ENCODE measurements at places on chromosomes 5 and 9.

DNA sequence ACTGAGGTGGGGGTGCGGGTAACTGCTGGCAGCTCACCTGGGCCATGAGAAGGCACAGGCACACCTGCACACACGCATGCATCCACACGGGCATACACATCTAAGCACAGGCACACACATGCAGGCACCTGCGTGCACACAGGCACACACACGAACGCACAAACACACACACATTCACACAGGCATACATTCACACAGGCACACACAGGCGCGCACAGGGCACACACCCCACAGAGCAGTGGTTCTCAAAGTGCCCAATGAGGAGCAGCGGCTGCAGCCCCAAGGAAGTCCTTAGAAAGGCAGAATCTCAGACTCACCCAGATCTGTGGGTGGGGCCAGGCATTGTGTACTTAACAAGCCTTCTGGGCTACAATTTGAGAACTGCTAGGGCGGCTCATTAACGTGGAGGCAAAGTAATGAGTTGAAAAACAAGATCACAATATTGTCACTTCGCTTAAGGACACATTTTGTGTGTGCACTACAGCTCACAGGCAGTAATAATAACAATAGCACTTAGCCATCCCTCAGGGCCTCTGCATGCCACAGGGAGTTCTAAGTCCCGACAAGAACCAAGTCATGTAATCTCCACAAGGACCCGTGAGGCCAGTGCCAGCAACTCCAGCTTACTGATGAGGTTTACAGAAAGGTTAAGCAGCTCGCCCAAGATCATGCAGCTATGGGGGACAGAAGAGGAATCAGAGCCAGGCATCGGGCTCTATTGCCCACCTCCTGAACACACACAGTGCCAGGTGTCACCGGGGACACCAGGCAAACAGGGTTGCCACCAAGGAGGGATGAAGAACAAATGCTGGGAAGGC, 91.6 kb downstream of the ROR2 start:
- DNase-seq = no peak

GRCh38 chr5:170678811-170679210, 104.7 kb upstream of the GABRP start:
- no peak for DNase-seq

DNA sequence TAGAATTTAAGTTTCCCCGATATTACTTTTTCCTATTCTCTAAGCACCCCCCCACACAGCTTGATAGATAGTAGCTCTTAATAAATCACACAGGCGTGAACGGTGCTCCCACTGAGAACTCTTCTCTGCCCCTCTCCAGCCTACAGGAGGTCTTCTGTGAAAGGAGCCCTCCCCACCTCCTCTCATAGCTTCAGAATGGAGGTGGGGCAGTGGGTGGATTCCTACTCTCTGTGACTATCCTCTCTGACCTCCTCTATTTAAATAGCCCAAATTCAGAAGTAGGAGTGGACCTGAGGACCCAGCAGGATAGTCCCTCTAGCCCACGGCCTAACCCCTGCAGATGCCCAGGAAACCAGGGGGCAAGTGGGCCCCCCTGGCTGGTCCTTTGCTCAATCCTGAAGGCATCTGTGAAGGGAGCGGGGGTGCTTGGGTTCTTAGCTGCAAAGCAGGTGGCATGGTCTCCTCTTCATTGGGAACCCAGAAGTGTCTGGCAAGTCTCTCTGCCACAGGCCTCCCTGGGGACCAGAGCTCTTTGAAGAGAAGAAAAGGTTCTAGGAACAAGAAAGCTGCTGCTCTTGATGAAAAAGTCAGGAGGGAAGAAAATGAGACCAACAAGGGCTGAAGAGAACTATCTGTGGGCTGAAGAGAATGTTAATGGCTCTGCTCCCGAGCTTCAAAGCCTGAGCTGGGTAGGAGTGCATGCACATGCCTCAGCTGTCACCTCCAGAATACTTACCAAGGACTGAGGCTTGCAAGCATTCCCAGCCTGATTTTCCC, 21.1 kb upstream of the HSPA9 start:
- no peak for DNase-seq

- DNase-seq = no peak
These were observed 21.0 kb downstream of the RALGPS1 start for GRCh38 chr9:126935630-126936029.

GRCh38 chr9:34046784-34047379, 1.8 kb downstream of the UBAP2 start:
- peak; percentile 40 for DNase-seq

GRCh38 chr5:139925650-139926640, 117.2 kb downstream of the NRG2 start:
- DNase-seq = no peak

- DNase-seq = no peak
These were observed 121.4 kb downstream of the DPYSL3 start for GRCh38 chr5:147388184-147389108.

- DNase-seq = no peak
These were observed 4.1 kb upstream of the CAVIN4 start for GRCh38 chr9:100573655-100574260.

DNA sequence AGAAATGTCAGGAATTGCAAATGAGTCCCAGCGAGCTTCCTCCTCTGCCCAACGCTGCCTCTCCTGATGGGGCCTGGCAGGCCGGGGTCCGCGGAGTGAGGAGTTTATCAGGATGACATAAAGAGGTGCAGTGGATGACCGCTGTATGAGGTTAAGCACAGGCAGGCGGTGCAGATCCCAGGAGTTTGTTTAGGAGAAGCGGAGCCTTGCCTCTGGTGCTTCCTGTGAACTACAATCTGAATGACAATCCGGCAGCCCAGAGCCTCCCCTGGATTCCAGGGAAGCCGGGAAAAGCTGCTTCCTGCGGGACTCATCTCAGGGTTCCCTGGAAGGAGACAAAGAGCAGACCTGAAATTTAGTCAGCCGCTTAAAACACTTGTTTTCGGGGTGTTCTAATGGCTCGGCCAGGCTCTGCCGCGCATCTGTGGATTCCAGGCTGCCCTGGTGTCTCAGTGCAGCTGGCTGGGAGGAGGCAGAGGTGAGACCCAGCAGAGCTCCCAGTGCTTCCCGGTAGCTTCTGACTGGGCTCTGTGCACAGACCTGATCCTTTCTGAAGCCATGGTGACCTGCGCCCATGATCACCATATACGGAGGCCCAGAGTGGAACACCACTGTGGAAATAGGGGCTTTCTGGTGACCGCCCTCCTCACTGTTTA, 69.8 kb upstream of the IRX4 start:
- DNase-seq = no peak

GRCh38 chr9:14554886-14555285, 138.3 kb downstream of the ZDHHC21 start:
- peak; percentile 1 for DNase-seq

DNA sequence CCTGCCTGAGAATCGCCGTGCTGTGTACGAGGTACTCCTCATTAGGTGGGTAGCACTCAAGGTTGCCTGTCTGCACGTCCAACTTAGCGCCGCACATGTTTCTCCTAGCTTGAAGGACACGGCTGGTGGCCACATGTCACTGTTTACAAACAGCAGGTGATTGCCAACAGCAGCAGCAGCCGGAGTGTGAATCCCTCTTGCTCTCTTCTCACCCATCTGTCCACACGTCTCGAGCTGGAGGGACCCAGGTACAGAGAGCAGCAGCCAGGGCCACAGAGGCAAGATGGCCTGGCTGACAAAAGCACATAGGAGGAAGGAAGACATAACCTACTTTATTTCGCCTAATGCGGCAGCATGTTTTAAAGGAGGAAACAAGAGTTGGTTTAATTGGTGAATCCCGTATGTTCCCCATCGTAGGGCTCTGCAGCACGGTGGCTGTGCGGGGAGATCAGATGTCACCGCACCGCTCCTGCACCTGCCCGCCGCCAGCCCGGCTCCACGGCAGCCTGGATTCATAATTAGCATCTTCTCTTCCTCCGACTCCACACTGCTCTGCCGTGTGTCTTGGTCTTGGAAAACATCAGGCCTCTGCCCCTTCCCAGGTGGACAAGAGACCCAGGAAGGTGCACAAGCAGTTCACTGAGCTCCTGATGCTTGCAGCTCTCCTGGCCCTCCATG, 201.6 kb upstream of the IRX1 start:
- DNase-seq = no peak

DNA sequence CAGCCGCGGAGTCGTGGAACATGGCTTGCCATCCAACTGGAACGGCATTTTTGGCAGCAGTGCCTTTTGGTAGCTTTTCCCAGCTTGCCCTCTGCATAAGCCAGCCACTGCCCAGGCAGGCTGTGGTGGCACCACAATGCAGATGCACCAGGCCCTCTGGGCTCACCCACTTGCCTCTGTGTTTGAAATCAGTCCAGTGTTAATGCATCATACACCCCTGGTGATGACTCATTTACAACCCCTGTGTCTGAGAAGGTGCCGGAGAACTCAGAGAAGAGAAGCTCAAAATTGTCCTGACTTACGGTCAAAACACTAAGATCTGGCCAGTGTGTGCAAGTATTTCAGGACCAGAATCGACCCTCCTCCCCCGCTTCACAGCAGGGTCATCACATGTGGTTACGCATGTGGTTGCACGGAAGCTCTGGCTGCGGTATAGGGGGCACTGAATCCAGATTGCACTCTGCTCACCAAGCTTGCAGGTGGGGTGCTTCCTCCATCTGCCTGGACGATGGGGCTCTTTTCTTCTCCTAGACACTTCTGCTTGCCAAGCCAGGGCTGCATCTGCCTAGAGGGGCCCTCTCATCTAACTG, 66.5 kb upstream of the SMIM15 start:
- peak; percentile 33 for DNase-seq

DNA sequence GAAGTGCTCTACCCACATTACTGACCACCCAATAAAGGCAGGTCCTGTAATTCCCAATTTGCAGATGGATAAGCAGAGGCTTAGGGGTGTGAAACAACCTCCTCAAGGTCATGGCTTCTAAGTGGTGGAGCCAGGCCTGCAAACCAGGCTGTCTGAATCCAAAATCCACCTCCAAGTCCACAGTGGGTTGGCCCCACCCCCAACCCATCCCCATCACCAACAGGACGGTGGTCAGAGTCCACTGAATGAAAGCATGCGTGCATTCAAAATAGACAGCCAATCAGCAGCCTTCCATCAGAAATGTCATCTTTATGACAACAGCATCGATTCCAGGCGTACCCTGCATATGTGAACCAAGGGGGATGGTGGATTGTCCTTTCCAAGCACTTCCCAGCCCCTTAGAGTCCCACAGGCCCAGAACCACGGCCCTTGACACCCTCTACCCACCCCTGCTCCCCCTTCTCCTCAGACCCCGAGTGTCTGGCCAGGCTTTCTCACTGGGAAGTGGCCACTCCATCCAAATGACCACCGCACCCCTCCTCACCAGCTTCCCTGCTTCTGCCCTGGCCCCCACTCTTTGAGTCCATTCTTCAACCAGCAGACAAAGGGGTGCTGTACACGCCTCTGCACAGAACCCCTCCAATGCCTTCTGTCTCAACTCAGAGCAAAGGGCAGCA, 133.1 kb downstream of the KCNIP1 start:
- DNase-seq = no peak

DNA sequence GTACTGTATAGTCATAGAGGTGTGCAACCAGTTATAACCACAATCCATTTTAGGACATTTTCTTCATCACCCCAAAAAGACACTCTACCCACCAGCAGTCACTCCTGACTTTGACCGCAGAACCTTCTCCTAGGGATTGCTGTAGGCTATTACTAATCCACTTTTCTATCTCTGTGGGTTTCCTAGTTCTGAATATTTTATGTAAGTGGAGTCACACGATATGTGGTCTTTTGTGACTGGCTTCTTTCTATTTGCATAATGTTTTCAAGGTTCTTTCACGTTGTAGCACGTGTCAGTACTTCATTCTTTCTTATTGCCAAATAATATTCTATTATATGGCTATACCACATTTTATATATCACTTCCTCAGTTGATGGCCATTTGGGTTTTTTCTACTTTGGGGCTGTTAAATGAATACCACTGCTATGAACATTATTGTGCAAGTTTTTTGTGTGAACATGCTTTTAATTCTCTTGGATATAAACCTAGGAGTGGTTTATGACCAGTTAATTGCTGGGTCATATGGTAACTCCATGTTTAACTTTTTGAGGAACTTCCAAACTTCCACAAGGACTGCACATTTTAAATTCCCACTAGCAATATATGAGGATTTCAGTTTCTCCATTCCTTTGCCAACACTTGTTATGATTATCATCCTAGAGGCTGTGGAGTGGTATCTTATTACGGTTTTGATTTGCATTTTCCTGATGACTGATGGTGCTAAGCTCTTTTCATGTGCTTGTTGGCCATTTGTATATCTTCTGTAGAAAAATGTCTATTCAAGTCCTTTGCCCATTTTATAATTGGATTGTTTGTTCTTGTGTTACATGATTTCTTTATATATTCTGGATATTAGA, 37.8 kb downstream of the MRRF start:
- no peak for DNase-seq

- DNase-seq = no peak
These were observed 28.2 kb downstream of the DCAF12 start for GRCh38 chr9:34098307-34098706.

GRCh38 chr9:7561527-7562080, 238.0 kb downstream of the DMAC1 start:
- no peak for DNase-seq

- no peak for DNase-seq
These were observed 180.1 kb upstream of the NREP start for GRCh38 chr5:111937094-111937493.

DNA sequence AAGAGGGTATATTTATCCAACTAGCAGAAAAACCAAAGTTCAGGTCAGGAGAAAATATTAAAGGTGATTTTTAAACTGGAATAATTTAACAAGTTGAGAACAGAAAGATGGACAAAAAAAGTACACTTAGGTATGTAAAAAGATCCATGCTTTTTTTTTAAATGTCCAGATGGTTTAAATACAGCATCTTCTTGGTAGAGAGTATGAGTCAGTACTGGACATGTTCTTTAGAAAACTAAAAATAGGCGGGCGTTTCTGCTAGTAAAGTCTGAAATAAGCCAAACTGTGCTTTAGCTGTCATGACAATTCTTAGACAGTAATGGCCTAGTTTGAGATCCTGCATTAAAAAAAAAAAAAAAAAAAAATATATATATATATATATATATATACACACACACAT, 255.9 kb upstream of the ST8SIA4 start:
- no peak for DNase-seq

DNA sequence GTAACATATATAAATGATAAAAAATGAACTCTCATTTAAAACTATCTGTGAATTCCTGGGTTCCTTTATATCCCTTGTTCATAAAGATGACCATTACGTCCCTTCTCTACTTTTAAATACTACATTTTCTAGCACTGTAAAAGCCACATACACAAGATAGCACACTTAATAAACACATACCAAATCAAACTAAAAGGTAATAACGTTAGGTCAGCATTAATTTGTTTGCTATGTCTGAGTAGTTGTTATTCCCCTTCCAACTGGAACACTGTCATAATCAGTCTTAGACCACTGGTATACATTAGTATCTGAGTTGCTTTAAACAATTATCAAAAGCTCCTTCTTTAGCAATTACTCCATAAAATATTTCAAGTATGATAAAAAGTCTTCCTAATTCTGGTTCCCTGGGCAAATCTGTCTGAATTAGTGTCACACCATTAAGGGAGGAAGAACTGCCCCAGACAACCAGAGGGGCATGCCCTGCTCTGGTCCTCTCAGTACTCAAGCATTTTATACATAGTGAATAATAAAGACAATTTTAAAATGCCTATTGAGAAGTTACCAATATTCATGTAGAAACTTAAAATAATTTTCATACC, 98.1 kb downstream of the RAPGEF6 start:
- peak; percentile 44 for DNase-seq

Data from OCI-M1 (cell line).